ENCODE measurements at places on chromosomes 11 and 22. TPM values are rescaled to one million over a fixed set of nuclear protein-coding genes. Genes with fewer than 3 reads are reported as not detected.
A peak's percentile ranks its signal among the peaks of the same experiment; 100 is the strongest.

- no peak overlapping the region for H3K27ac ChIP-seq
- no peak overlapping the region for H3K4me3 ChIP-seq
- no peak for DNase-seq
- H3K36me3 ChIP-seq = no peaks in the 10 kb centered on the region
Observed at GRCh38 chr11:8545698-8546366, 48.2 kb downstream of the STK33 start.

The APOA5 gene
- not detected for total RNA-seq

The CAPN5 gene
- 20.8 TPM for total RNA-seq

GRCh38 chr11:63609971-63610580 lies 4.2 kb downstream of the PLAAT3 start:
- H3K36me3 ChIP-seq = no peaks in the 10 kb centered on the region
- H3K4me3 ChIP-seq = peak overlapping the region; percentile 37
- DNase-seq = no peak
- peaks cover 21% of the 10 kb centered on the region for H3K4me1 ChIP-seq

DNA sequence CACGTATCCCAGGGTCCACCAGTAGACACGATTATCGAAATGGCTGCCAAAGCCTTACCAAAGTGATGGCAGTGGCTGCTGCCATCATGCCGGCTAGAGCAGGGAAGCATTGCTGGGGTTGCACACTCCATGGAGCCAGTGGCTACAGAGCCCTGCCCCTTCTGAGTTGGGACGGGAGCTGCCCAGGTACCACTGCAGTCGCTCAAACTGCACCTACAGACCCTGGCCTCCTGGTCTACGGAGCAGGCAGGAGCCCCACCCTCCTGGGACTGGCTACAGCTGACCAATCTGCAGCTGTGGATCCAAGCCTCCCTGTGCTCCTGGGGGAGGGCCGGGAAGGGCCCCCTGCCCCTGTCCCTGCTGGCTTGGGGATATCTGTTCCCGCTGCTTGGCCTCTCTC lies 111.4 kb downstream of the ATG16L2 start:
- no peak overlapping the region for H3K27ac ChIP-seq
- H3K27me3 ChIP-seq = no peaks in the 10 kb centered on the region
- peaks cover 7% of the 10 kb centered on the region for H3K36me3 ChIP-seq
- peaks cover 28% of the 10 kb centered on the region for H3K4me1 ChIP-seq

The OR52N4 gene
- total RNA-seq = not detected

DNA sequence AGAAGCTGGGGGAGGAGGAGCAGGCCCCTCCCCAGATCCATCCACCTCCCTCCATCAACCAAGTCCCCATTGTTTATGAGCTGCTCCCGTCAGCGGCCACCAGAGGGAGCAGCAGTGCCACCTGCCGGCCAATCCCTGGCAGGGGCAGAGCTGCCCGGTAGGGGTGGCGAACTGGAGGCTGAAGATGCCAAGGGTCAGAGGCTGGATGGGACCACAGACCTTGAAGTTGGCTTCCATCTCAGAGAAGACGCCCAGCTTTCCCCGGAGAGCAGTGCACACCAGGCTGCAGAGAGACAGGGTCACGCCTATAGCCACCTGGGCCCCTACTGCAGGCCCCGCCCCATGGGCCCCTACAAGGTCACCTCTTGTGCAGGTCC lies 3.6 kb downstream of the FIBP start:
- H3K27me3 ChIP-seq = no peaks in the 10 kb centered on the region
- H3K4me1 ChIP-seq = peaks cover 30% of the 10 kb centered on the region
- H3K36me3 ChIP-seq = peaks cover 16% of the 10 kb centered on the region
- DNase-seq = no peak

GRCh38 chr11:45788887-45789286 lies 16.1 kb upstream of the SLC35C1 start:
- no peak overlapping the region for H3K27ac ChIP-seq
- H3K4me3 ChIP-seq = no peak overlapping the region
- no peak for DNase-seq
- H3K4me1 ChIP-seq = no peaks in the 10 kb centered on the region
- H3K27me3 ChIP-seq = peaks cover 4% of the 10 kb centered on the region
- H3K36me3 ChIP-seq = no peaks in the 10 kb centered on the region

The NEFH gene
- total RNA-seq = 0.14 TPM

DNA sequence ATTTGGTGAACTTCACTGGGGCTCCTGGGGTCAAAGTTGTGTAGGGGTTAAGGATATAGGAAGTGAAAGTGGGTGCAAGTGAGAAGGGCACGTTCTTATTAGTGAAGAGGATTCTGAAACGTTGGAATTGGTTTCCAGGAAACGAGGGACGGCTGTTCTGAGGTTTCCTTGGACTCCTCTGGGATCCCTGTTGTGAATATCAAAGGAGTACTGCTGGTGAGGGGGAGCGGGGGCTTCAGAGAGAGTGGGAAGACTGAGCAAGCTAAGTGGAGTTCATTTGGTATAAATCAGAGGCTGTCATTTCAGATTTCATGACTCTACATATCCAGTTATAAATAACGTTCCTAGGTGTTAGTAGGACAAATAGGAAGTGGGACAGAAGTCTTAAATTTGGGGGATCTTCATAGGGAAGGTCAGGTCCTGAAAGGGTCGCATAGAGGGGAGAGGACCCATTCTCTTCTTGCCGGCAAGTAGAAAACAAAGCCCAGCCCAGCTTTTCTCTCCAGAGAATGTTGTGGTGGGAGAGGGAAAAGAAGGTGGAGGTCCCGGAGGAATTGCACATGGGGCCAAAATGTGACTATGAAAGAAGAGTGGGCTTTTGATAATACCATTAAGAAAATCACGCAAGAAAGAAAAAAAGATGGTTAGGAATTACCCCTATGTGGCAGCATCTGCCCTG lies 1.1 kb upstream of the NELL1 start:
- H3K36me3 ChIP-seq = no peaks in the 10 kb centered on the region
- no peak for DNase-seq
- H3K4me1 ChIP-seq = no peaks in the 10 kb centered on the region

DNA sequence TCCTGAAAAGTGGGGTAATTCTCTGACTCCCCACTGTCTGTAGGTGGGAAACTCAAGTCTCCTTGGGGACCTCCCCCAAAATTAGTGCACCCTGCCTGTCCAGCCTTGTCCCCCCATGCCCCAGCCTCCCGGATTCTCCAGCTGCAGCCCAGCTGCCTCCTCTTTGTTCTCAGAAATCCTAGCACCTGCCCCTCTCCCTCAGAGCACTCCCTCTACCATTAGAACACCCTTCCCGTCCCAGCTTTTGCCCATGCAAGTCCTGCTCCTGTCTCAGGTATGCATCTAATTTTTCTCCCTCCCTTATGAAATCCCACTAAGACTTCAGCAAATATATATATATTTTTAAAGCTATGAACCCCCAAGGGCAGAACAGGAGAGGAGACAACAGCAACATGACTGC lies 37.3 kb downstream of the LRFN4 start:
- H3K4me1 ChIP-seq = no peaks in the 10 kb centered on the region
- no peaks in the 10 kb centered on the region for H3K36me3 ChIP-seq
- no peak overlapping the region for H3K4me3 ChIP-seq
- H3K27me3 ChIP-seq = no peaks in the 10 kb centered on the region
- DNase-seq = no peak

DNA sequence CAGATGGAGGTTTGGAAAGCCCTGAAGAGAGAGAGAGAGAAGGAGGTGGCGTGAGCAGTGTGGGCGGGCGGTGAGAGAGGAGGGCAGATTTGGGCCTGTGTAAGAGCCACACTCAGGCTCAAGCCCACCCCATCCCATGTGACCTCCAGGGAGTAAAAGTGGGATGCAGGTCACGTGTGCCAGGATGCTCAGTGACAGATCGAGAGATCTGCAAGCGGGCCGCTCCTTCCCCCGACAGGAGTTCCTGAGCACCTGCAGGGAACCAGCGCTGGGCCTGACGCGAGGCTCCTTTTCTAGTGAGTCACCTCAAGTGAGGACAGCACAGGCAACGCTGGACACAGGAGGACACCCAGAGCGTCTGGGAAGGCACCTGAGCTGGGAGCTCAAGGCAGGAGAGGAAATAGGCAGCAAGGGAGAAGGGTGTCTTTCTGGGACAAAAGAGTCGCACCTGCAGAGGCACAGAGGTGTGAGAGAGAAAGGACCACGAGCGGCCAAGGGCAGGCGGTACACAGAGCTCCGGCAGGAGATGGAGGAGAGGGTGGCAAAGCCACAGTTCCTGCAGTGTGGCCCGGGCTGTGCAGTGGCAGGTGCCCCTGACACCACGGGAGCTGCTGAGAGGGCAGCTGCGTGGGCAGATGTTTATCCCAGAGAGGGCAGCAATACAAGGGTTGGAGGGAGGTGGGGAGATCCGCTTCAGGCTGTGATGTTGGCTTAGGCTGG lies 1294.8 kb downstream of the TBC1D22A start:
- no peak for DNase-seq
- H3K27ac ChIP-seq = no peak overlapping the region
- no peaks in the 10 kb centered on the region for H3K27me3 ChIP-seq
- no peaks in the 10 kb centered on the region for H3K4me1 ChIP-seq
- H3K36me3 ChIP-seq = no peaks in the 10 kb centered on the region

The MMP27 gene
- total RNA-seq = not detected

DNA sequence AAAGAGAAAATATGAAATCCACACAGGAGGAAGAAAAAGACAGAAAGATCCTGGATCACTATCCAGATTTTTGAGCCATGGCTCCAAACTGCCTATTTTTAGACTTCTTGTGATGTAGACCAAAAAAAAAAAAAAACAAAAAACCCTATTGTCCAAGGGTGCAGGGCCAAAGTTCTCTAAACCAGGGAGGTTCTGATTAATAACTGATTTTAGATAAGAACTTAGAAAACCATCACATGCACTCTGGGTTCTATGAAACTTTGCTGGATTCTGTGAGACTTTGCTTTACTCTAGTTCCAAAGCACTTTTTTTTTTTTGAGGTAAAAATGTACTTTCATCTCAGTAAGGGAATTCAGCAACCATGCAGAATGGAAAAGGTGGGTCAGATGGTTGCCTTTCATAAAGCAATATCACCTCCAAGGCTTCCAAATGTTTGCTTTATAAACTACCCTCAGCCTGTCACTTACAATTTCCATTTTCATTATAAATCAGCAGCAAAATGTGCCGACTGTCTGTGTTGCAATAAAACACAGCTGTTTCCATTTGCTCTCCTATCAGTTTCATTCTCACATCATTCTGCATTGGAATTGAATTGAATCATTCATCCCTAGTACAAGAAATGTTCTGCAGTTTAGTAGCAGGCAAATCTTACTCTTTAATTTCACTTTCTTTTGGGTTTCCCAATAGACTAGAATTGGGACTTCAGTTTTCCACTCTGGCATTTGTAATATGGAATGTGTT lies 1584.3 kb upstream of the RAG2 start:
- no peak overlapping the region for H3K27ac ChIP-seq
- H3K36me3 ChIP-seq = no peaks in the 10 kb centered on the region
- H3K4me1 ChIP-seq = no peaks in the 10 kb centered on the region
- DNase-seq = no peak

- no peaks in the 10 kb centered on the region for H3K36me3 ChIP-seq
- no peak overlapping the region for H3K27ac ChIP-seq
- peaks cover 30% of the 10 kb centered on the region for H3K4me1 ChIP-seq
Observed at GRCh38 chr11:35419830-35420333, 524 bp upstream of the SLC1A2 start.

- no peaks in the 10 kb centered on the region for H3K36me3 ChIP-seq
- H3K4me1 ChIP-seq = peaks cover 11% of the 10 kb centered on the region
- no peak for DNase-seq
- H3K27ac ChIP-seq = no peak overlapping the region
Observed at GRCh38 chr22:44571566-44572413, 73.8 kb upstream of the RTL6 start.

GRCh38 chr11:2577991-2578928 lies 121.5 kb downstream of the KCNQ1OT1 start:
- no peaks in the 10 kb centered on the region for H3K4me1 ChIP-seq
- no peak for DNase-seq
- no peak overlapping the region for H3K27ac ChIP-seq
- no peaks in the 10 kb centered on the region for H3K27me3 ChIP-seq
- no peak overlapping the region for H3K4me3 ChIP-seq

GRCh38 chr11:63015521-63016215 lies at the start of gene SLC22A8:
Gene SLC22A8, minus strand, starts transcription at chr11:63015841. Its CDS starts 883 bp downstream, at chr11:63014958.
- no peaks in the 10 kb centered on the region for H3K36me3 ChIP-seq
- no peak within 1 kb of the TSS for H3K4me3 ChIP-seq
- no peak for DNase-seq
- H3K27me3 ChIP-seq = no peaks in the 10 kb centered on the region
- no peaks in the 10 kb centered on the region for H3K4me1 ChIP-seq
- no peak within 1 kb of the TSS for H3K27ac ChIP-seq

The MPEG1 gene
- 32.1 TPM for total RNA-seq

GRCh38 chr11:124670732-124671131 lies 2.8 kb downstream of the SIAE start:
- no peak for DNase-seq
- peaks cover 22% of the 10 kb centered on the region for H3K4me1 ChIP-seq
- no peaks in the 10 kb centered on the region for H3K27me3 ChIP-seq
- H3K4me3 ChIP-seq = no peak overlapping the region
- no peaks in the 10 kb centered on the region for H3K36me3 ChIP-seq

The CCDC188 gene
- not detected for total RNA-seq

GRCh38 chr11:2237457-2238238 lies 32.7 kb downstream of the ASCL2 start:
- H3K4me3 ChIP-seq = no peak overlapping the region
- H3K4me1 ChIP-seq = no peaks in the 10 kb centered on the region
- no peak overlapping the region for H3K27ac ChIP-seq
- DNase-seq = no peak
- no peaks in the 10 kb centered on the region for H3K36me3 ChIP-seq
- H3K27me3 ChIP-seq = no peaks in the 10 kb centered on the region

DNA sequence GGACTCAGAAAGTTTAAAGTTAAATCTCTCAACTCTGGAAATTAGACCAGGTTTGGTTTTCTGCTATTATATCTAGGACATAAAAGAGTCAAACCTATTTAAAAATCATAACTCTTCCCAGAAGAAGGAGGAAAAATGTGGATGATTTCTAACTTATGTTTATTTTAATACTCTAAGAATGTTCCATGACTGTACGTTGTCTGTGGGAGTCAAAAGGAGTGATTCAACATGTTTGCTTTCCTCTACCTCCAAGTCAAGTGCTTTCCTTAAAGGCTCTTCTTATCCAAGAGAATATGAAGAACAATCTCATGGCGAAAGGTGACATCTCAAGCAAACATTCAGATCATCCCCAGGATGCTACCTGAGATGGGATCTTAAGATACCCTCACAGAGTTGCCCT lies 21.6 kb downstream of the OR51E1 start:
- H3K4me3 ChIP-seq = no peak overlapping the region
- no peaks in the 10 kb centered on the region for H3K36me3 ChIP-seq
- no peaks in the 10 kb centered on the region for H3K27me3 ChIP-seq
- no peak overlapping the region for H3K27ac ChIP-seq
- no peaks in the 10 kb centered on the region for H3K4me1 ChIP-seq
- no peak for DNase-seq

- DNase-seq = no peak
- no peaks in the 10 kb centered on the region for H3K36me3 ChIP-seq
- peaks cover 4% of the 10 kb centered on the region for H3K4me1 ChIP-seq
- no peak overlapping the region for H3K27ac ChIP-seq
- H3K27me3 ChIP-seq = no peaks in the 10 kb centered on the region
- H3K4me3 ChIP-seq = no peak overlapping the region
Observed at GRCh38 chr11:99505831-99506230, 485.1 kb downstream of the CNTN5 start.

The TRIM29 gene
- total RNA-seq = 2.7 TPM

The OOSP1 gene
- total RNA-seq = not detected

All from thoracic aorta (tissue), 2 donors.